Right ventricle myocardium inferior (tissue), 1 donor: ENCODE measurements at places on chromosomes 6 and 20. TPM values are rescaled to one million over a fixed set of nuclear protein-coding genes. Genes with fewer than 3 reads are reported as not detected.
A peak's percentile ranks its signal among the peaks of the same experiment; 100 is the strongest.

DNA sequence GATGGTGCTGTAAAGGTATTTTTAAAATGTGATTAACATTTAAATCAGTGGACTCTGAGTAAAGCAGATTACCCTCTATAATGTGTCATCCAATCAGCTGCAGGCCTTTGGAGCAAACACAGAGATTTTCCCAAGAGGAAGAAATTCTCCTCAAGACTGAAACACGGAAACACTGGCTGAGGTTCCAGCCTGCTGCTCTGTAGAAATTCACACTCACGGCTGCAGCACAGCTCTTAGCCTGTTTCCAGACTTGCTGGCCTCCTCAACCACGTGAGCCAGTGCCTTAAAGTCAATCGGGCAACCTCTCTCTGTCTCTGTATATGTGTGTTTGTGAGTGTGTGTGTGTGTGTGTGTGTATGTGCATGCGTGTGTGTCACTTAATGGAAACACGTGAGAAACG is 41.1 kb downstream of the PDE10A start:
- no peak for DNase-seq

DNA sequence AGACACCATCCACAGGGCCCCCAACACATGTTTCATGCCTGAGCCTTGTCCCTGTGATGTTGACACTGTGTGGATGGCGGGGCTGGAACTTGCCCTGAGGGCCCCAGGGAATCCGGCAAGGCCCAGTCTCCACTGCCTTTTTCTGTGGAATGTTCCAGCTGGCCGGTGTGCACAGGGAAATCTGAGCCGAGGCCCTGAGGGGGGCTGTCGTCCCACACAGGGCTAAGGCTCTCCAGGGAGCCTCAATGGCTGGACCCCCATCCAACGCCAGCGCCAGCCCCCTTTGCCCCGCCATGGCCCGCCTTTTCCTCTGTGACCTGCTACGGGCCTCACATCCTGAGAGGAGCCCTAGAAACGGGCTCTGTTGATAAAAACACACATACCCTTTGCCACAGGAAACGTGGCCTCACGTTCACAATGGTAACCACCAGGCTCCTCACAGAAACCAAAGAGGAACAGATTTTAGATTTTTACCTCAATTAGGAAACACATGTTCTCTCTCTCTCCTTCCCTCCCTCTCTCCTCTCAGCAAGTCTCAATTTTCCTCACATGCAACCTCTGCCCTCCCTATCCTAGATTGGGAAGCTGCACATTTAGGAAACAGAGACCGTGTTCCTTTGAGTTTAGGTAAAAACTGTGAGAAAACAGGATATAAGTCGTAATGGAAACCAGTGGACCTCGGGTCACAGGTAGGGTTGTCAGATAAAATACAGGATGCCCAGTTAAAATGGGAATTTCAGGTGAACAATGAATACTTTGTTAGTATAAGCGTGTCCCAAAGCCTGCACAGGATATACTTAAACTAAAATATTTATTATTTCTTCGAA is 13.7 kb upstream of the ZNF831 start:
- peak; percentile 66 for DNase-seq

ADTRP gene
- total RNA-seq, result not detected

GRCh38 chr20:55514531-55514930 is 490.8 kb downstream of the CBLN4 start:
- DNase-seq, result no peak

SLCO4A1 gene
- total RNA-seq, result 15.5 TPM

DNA sequence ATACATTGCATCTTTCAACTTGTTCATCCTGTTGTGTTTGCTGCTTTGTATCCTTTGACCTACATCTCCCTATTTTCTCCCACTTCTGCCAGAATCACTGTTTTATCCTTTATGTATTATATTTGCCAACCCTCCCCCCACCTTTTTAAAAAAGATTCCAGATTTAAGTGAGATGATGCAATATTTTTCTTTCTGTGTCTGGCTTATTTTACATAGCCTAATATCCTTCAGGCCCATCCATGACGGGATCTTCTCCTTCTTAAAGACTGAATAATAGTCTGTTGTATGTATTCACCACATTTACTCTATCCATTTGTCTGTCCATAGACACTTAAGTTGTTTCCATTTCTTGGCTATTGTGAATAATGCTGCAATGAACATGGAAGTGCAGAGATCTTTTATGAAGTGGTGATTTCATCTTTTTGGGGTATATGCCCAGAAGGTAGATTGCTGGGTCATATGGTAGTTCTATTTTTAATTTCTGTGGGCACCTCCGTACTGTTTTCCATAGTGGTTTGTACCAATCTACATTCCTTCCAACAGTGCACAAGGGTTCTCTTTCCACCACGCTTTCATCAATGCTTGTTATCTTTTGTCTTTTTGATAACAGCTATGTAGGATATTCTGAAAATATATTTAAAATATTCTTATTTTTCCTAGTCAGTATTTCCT is 181.0 kb downstream of the CDKAL1 start:
- DNase-seq, result no peak

DNA sequence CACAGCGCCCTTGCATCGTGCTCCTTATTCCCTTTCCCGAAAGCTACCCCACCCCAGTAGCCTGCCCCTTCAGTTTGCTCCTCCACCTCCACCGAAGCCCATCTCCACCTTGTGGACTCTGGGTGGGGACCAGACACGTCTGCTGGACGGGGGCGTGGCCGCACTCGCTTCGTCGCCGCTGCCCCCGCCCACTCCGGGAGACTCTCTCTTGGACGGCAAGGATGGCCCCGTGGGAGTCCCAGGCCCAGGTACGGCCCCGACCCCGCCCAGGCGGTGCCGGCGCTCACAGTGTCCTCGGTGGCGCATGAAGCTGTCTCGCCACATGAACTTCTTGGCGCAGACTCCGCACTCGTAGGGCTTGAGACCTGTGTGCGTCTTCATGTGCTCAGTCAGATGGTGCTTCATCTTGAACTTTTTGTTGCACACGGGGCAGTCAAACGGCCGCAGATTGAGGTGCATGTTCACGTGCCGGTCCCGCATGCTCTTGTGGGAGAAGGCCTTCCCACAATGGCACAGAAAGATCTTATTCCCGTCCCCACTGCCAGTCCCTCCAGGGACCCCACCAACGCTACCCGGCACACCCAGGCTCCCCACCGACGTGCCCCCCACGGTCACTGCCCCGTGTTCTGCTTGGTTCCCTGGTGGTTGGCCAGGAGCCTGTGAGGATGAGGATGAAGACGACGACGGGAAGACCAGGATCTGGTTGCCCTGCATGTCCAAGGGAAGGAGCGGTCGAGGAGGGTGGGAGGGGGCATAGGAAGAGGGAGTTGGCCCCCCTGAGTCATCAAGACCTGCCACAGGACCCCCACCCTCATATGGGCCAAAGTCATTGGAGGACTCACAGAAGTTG is 1.3 kb upstream of the TAPBP start:
- DNase-seq, result no peak

- no peak for DNase-seq
Measured at GRCh38 chr20:47263465-47264084, 92.9 kb downstream of the ZMYND8 start.

GRCh38 chr6:21381331-21381963 is 212.1 kb upstream of the SOX4 start:
- no peak for DNase-seq

MCHR2 gene
- not detected for total RNA-seq

ELOVL4 gene
- 0.41 TPM for total RNA-seq

DNA sequence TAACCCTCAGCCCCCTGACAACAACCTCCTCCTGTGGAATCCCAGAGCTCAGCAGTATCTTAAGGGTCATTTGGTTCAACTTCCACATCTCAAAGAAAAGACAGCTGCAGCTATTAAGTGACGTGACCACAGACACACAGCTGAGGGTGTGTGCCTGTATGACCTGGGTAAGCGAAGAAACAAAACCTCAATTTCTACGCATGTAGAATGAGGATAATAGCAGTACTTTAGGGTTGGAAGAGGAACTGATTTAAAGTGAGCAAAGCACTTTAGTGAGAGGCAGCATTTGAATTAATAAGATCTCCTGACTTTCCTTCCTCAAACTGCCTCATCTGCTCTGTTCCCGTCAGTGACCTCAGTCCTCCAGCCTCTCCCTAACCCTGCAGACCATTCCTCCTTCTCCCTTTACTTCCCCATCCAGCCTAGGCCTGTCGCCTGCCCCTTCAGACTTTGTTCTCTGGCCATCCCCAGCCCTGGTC is 6.8 kb upstream of the ARMC2 start:
- no peak for DNase-seq

DNA sequence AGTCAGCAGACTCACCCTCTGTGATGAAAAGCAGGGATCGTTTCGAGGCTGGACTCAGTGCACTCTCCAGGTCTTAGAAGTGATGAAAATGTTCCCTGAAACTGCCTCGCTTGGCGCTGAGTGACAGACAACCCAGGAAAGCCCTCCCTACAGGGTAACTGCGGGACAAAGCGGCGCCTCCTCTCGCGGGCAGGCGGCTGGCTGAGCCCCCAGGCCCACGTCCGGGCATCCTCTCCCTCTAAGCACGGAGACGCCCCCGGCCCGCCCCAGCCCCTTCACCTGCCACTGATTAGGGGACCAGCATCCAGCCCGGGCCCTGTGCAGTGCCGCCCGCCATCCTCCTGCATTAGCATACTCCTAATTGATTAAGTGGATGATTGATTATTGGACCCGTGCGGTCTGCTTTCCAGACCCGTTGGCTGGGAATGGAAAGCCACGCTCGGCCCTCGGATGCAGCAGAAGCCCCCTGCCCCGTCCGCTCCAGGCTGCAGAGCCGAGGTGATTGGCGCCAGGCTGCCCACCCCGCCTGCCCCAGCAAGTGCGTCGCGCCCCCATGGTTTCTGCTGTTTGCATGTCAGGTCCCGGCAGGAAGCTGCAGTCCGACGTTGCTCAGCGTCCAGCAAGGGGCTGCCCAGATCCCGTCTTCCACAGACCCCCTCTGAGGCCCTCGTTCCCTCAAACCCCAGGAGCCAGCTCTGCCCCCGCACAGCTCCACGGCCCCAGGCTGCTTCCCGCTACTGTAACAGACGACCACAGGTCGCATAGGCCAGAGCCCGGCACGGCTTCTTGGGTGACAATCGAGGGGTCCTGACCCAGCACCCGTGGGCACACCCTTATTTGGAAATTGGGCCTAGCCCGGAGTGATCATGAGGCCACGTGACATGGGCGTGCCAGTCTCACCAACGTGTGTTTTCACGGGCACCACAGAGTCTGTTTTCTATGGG is 131.6 kb downstream of the DLL1 start:
- peak; percentile 72 for DNase-seq

GRCh38 chr20:49541733-49542513 is 26.0 kb downstream of the PTGIS start:
- peak; percentile 80 for DNase-seq

DNA sequence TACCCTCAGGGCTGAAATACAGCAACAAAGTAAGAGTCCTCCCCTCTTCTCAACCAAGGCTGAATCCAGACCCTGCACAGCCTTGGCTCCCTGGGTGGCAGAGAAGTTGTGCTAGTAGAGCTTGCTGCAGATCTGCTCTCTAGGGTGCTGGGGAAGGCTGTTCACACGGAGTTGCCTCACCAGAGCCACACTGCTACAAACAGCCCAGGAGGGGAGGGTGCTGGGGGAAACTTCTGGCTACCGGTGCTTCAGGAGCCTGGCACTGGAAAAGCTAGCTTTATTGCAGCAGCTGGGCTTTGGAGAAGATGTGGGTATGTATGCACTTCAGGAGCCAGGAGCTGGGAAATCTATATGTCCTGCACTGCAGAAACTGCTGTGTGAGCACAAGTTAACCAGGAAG is 37.6 kb upstream of the SUPT3H start:
- no peak for DNase-seq

RIN2 gene
- 54.5 TPM for total RNA-seq

DNA sequence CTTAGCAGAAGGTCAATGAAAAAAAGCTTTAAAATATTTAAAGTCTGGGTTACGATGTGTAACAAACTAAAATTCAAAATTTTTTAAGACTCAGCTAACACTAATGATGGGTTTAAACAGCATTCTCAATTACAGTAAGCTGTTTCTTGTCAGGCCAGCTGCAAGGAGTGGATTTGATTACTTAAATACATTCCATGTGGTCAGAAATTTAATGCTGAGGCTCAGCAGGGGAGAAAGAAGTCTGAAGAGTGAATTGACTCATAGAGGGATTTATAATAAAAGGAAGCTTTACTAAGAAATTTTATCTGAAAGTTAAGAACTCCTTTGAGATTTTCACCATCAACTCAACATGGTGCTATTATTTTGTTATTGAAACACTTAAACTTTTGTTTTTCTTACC is 398.6 kb downstream of the KHDRBS2 start:
- no peak for DNase-seq

DNA sequence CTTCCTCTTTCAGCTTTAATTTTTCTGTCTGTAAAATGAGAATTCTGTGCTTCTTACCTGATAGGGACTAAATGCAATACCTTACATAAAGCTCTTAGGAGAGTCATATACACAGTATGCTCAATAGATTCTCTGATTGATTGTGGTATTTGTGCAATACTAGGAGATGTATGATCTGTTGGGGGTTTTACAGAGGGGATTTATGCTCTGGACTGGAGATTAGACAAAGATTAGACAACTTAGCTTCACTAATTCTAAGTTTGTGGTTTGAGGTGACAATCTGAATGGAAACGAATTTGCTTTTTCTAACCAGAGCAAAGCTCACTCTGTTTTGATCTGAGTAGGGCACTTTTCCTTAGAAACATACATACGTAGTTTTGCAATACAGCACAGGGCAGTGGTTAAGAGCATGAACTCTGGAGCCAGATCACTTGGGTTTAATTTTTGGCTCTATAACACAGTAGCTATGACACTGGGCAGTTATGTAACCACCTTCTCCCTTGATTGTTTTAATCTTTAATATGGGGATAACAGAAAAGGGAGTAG is 126.2 kb downstream of the RNF144B start:
- no peak for DNase-seq

- no peak for DNase-seq
Measured at GRCh38 chr6:131636880-131637792, at the start of gene ENPP3. Gene ENPP3, plus strand, starts transcription at chr6:131637302. Its CDS starts 83 bp downstream, at chr6:131637385.

ZBTB46 gene
- total RNA-seq, result 13.8 TPM

OR2J3 gene
- total RNA-seq, result not detected

PTCRA gene
- not detected for total RNA-seq

DNA sequence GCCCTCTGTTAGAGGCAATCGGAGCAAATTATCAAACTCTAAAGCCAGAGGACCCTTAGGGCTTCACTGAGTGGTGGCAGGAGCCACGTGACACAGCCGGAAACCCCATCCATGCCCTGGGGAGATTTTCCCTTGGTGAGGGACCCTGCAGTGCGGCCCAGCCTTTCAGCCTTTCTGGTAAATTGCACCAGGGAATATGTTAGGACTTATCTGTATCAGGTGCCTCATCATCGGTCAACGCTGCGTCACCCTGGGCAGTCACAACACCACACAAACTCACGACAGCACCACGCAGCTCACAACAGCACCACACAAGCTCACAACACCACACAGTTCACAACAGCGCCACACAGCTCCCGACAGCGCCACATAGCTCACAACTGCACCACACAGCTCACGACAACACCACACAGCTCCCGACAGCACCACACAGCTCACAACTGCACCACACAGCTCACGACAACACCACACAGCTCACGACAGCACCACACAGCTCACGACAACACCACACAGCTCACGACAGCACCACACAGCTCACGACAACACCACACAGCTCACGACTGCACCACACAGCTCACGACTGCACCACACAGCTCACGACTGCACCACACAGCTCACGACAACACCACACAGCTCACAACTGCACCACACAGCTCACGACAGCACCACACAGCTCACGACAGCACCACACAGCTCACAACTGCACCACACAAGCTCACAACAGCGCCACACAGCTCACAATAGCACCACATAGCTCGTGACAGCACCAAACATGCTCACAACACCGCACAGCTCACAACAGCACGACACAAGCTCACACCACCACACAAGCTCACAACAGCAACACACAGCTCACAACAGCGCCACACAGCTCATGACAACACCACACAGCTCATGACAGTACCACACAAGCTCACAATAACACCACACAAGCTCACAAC is 199.0 kb downstream of the DLL1 start:
- DNase-seq, result peak; percentile 46

EPHA7 gene
- total RNA-seq, result 1.3 TPM
